Upper lobe of right lung (tissue), 1 donor: ENCODE measurements at places on chromosomes 7 and 10. TPM values are rescaled to one million over a fixed set of nuclear protein-coding genes. Genes with fewer than 3 reads are reported as not detected.

DNA sequence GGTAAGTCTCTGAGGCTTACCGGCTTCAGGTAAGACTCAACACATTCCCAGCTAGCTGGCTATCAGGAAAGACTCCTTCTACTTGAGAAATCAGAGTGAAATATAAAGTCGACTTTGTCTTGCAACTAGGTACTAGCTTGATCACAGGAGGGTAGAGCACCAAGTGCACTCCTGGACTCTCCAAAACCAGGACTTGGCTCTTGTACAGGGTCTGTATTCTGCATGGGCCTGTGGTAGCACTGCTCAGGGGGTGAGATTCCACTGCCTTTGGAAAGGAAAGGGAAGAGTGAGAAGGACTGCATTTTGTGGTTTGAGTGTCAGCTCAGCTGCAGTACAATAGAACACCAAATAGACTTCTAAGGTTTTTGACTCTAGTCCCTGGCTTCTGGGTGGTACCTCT lies 19.4 kb downstream of the CYP2C8 start:
- H3K27me3 ChIP-seq: no peaks in the 10 kb centered on the region
- H3K36me3 ChIP-seq: no peaks in the 10 kb centered on the region
- no peaks in the 10 kb centered on the region for H3K4me1 ChIP-seq
- no peak for DNase-seq
- no peak overlapping the region for H3K27ac ChIP-seq

DNA sequence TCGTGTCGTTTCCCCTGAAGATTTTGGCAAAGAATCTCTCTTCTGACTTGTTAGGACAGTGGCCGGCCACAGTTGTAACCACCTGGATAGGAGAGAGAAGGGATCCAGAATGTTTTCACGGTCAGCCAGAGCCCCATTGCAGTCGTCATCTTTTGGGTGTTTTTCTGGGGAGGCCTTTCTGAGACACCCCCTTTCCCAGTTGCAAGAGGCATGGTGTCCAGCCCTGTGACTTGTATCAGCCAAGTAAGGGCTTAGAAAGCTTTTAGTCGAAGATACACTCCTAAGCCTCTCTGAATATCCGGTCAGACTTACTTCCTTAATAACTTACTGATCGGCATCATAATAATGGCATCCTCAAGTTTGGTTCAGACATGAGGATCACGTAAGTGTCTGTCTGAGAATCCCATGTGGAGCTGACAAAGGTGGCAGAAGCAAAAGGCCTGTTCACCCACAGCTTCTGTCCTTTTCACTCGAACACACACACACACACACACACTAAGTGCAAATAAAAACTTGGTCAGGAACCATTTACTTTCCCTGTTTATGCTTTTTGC lies 435.7 kb upstream of the GALNT17 start:
- H3K4me1 ChIP-seq: peaks cover 11% of the 10 kb centered on the region
- no peaks in the 10 kb centered on the region for H3K27me3 ChIP-seq
- peak overlapping the region; percentile 81 for H3K4me3 ChIP-seq
- no peak for DNase-seq
- H3K27ac ChIP-seq: peak overlapping the region; percentile 44
- peaks cover 6% of the 10 kb centered on the region for H3K36me3 ChIP-seq

DNA sequence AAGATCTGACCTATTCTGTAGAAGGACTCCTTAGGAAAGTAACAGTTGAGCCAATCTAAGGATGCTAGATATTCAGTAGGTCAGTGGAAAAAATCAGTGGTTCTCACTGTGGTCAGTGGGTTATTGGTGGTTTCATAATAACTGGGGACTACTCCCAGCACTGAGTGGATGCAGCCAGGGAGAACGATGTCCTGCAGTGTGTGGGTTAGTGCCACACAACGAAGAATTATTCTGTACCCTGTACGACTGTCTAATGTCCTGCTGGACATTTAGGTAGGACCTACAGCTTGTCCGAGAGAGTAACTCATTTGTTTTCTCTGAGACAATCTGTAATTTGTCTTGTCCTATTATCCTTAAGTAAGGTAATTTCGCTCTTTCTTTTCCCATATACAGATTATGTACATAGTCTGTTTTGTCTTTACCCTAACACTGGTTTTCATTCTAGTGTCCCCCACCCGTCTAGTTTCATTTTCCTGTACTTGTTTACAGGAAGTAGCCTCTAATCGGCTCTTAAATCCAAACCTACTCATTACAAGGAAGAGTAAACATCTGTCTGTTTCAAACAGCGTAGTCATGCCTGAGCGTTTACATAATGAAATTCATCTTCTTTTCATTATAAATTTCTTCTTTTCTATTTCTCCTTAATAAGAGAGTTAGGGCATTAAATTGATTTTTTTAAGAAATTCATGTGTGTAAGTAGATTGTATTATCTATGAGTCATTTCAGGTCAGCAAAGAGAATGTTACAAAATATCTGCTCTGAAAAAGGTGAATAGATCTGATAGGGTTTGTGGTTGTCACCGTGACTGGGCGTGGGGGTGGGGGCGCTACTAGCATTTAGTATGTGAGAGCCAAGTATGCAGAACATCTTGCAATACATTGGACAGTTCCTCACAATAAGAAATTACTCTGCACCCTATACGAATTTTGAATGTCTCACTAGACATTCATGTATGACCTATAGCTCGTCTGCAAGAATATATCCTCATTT lies 8.3 kb upstream of the ZC3HAV1L start:
- no peak overlapping the region for H3K4me3 ChIP-seq
- peaks cover 15% of the 10 kb centered on the region for H3K4me1 ChIP-seq
- DNase-seq: no peak

DNA sequence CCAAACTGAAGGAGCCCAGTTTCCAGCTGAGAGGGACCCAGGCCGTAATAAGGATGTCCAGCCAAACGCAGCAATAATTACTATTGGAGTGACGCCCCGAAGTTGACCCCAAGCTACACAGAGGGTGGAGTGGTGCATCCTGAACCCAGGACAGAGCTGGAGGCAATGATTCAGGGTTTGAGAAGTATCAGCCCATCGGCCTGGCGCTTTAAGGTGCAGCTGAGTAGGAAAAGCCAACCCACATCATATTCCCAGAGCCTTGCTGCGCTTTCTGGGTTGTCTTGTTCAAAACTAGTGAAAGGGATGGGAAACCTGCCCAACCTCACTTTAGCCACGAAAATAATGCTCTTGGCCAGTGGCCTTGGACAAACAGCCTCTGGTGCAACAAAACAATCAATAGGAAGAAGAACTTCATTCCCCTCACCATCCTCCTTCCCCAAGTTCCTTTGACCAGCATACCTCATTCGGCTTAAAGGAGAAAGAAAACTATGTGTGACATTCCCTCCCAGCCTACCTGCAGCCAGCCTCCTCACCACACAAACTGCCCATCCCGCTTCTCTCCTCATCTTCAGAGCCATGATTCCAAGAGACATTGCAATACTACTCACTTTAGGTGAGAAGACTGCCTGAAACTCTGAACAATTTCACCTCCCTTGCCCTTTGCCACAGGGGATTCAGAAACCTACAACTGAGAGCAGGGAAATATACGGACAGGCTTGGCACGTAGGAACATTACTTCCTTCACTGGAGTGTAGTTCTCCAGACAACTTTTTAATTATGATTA lies 217.2 kb upstream of the MKLN1 start:
- no peak for DNase-seq
- H3K4me1 ChIP-seq: peaks cover 30% of the 10 kb centered on the region
- H3K4me3 ChIP-seq: peak overlapping the region; percentile 95
- H3K27me3 ChIP-seq: no peaks in the 10 kb centered on the region

DNA sequence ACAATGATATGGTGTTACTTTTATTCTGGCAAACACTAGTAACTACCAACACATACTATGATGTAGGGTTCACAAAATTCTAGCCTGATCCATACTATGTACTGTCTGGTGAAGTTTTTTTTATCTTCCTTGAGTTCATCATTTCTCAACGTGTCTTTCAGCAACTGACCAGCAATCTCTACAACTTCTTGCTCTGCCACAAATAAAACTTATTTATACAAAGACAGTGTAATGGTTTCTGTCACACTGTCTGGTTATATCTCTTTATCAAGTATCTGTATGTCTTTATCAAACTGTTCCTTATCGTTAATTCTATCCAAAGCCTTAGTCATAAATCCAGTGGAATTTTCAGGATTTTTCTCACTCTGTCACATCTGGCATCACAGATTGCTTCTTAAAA lies 69.7 kb downstream of the CUL2 start:
- no peaks in the 10 kb centered on the region for H3K4me1 ChIP-seq
- DNase-seq: no peak
- H3K4me3 ChIP-seq: no peak overlapping the region
- H3K27me3 ChIP-seq: no peaks in the 10 kb centered on the region

DNA sequence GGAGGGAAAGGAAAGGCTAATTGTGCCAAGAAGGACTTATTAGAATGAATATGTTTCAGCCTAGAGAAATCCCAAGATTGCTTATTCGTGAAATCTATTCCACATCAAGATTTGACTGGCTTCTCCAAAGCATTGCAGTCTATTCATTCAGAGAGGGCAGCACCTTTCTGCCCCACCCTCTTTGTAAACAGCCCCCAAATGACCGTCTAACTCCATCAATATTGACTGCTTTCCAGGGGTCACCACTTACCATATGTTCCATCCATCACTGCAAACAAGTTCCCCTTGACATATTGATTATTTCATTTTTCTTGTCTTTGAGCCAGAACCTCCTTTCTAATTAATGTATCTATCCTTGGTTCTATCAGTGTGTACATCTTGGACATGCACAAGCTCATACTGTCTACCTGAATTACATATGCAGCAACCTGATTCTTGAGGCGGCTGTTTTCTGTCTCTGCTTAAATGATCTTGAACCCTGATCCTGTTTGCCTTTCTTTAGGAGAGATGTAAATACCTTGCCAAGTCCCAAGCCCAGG lies 44.2 kb upstream of the PTER start:
- no peak overlapping the region for H3K4me3 ChIP-seq
- no peaks in the 10 kb centered on the region for H3K4me1 ChIP-seq
- no peak for DNase-seq
- H3K27me3 ChIP-seq: no peaks in the 10 kb centered on the region
- no peak overlapping the region for H3K27ac ChIP-seq

GRCh38 chr10:5555021-5555510 lies 30.3 kb downstream of the CALML3 start:
- DNase-seq: peak; percentile 60
- H3K4me1 ChIP-seq: peaks cover 10% of the 10 kb centered on the region
- H3K4me3 ChIP-seq: no peak overlapping the region
- H3K27me3 ChIP-seq: no peaks in the 10 kb centered on the region
- H3K36me3 ChIP-seq: no peaks in the 10 kb centered on the region
- H3K27ac ChIP-seq: no peak overlapping the region

- no peaks in the 10 kb centered on the region for H3K27me3 ChIP-seq
- no peaks in the 10 kb centered on the region for H3K36me3 ChIP-seq
- no peak overlapping the region for H3K4me3 ChIP-seq
- no peak overlapping the region for H3K27ac ChIP-seq
- H3K4me1 ChIP-seq: no peaks in the 10 kb centered on the region
- DNase-seq: no peak
Measured at GRCh38 chr10:74500026-74500704, 326.2 kb upstream of the KAT6B start.

DNA sequence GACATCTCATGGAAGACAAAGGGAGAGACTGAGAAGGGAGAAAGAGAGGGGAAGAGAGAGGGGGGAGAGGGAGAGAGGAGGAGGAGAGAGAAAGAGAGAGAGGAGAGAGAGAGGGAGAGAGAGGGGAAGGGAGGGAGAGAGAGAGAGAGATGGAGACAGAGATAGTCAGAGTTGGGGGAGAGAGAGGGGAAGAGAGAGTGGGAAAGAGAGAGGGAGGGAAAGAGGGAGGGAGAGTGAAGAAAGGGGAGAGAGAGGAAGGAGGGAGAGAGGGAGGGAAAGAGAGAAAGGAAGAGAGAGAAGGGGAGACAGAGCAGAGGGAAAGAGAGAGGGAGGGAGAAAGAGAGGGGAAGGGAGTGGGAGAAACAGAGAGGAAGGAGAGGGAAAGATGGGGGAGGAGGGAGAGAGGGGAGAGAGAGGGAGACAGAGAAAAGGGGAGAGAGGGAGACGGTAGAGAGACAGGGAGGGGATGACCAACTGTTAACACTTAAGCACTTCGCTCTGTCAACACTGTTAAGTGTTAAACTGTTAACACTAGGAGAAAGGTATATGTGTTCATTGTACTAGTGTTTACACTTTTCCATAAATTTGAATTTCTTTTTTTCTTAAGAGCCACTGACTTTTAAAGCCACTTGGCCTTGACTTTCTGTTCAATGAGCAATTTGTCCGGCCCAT lies 21.8 kb upstream of the SDK1 start:
- no peak for DNase-seq
- H3K27ac ChIP-seq: no peak overlapping the region
- H3K4me3 ChIP-seq: no peak overlapping the region
- H3K27me3 ChIP-seq: no peaks in the 10 kb centered on the region

FOXP2 gene
- 7.6 TPM for total RNA-seq

RASA4B gene
- total RNA-seq: 30.0 TPM

NPFFR1 gene
- 1.1 TPM for total RNA-seq
